ENCODE measurements at places on chromosomes 12 and 14.

DNA sequence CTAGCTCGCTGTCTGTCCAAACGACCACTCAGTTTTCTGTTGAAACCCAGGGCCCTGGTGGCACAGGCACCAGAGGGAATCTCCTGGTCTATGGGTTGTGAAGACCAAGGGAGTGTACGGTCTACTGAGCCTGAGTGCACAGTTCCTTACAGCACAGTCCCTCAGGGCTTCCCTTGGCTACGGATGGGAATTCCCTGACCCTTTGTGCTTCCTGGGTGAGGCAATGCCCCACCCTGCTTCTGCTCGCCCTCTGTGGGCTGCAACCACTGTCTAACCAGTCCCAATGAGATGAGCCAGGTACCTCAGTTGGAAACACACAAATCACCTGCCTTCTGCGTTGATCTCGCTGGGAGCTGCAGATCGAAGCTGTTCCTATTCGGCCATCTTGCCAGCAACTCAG lies 22.6 kb downstream of the GPHN start:
- no peak for DNase-seq

GRCh38 chr12:41527062-41527461 lies 338.9 kb downstream of the PDZRN4 start:
- no peak for DNase-seq

GRCh38 chr12:52058631-52059361 lies 7.6 kb downstream of the NR4A1 start:
- DNase-seq = no peak

DNA sequence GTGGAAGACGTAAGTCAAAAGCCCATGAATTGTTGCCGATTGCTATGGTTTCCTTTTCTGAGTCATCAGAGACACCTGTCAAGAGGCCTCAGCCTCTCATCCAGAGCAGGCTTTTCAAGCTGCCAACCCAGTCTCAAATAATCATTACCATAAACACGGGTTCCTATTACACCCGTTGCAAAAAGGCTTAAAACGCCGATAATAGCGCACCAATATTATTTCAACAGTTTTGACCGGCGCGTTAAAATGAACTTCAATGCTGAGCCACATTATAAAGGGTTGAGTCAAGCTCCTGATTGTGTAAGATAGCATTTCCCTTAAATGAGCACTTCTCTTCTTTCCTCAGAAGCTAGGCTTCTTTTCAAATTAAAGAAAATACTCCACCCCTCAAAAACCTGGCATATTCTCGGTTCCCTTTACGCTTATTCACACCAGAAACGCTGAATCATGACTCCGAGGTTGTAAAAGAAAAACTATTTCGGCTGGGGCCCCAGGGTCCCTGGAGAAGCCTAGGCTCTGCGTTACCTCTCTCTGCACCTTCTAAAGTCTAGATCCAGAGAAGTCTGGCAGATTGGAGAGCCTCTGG lies 1.4 kb downstream of the TMTC1 start:
- DNase-seq = no peak

DNA sequence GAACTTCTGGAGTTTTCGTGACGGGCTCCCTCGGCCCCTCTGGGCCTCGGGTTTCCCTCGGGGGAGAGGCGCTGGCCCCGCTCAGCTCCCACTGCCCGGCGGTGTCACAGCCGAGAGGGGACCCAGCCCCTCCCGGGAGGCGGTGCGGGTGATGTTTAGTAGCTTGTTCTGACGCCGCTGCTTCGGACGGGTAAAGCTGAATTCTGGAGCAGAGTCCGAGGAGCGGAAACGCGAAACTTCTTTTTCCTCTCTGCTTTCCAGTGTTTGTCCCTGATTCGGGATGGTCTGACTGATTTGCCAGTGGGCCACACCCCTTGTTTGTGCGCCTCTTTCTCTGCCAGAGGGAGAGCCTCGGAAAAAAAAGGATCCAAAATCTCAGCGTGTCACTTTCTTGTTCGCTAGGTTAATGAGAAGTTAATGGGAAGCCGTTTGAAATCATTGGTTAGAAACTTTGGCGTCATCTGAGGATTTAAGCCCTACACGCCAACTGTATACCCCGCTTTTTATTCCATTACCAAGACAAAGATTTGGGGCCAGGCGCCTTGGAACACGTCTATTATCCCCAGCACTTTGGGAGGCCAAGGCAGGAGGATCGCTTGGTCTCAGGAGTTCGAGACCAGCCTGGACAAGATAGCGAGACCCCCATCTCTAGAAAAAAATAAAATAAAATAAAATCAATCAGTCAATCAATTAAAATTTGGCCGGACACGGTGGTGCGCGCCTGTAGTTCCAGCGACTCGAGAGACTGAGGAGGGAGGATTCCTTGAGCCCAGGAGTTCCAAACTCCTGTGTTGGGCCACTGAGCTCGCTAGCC lies 756 bp downstream of the TULP3 start:
- DNase-seq = no peak

GRCh38 chr12:104650541-104650940 lies 193.8 kb downstream of the CHST11 start:
- no peak for DNase-seq

DNA sequence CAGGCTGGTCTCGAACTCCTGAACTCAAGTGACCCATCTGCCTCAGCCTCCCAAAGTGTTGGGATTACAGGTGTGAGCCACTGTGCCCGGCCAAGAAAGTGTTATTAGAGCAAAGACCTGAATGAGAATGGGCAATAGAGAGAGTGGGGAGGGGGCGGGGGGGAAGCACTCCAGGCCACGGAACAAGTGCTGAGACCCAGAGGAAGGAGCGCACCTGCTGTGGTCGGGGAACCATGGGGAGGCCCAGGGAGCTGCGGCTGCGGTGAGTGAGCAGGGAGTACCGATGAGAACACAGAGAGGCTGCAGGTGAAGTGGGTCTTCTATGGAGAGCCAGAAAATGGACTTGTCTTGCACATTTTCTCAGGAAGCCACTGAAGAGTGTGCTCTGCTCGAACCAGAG lies 10.8 kb downstream of the SMIM41 start:
- no peak for DNase-seq

GRCh38 chr12:111570084-111570961 lies 28.8 kb downstream of the ATXN2 start:
- no peak for DNase-seq

- no peak for DNase-seq
Measured at GRCh38 chr12:5827591-5827990, 117.5 kb downstream of the ANO2 start.

DNA sequence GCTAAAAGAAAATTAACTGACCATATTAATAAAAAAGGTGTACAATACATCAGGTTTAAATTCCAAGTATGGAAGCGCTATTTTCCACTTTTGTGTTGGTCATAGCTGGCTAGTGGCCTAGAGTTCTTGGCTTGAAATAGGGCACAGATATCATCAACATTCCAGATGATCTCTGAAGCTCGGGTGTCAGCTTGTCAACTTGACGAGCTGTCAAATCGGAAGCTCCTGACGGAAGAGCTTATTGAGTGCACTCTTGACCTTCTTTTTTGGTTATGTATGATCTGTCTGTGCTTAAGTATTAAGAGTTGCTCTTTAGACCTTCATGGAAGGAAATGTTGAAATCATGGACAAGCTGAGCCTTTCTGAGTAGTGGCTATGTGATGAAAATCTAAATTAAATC lies 177.9 kb downstream of the APAF1 start:
- DNase-seq = no peak

GRCh38 chr14:36717363-36717762 lies 55.7 kb downstream of the PAX9 start:
- DNase-seq = no peak

GRCh38 chr14:34231626-34232025 lies 230.4 kb downstream of the SPTSSA start:
- no peak for DNase-seq

- DNase-seq = no peak
Measured at GRCh38 chr14:28870033-28870564, 103.5 kb downstream of the FOXG1 start.

DNA sequence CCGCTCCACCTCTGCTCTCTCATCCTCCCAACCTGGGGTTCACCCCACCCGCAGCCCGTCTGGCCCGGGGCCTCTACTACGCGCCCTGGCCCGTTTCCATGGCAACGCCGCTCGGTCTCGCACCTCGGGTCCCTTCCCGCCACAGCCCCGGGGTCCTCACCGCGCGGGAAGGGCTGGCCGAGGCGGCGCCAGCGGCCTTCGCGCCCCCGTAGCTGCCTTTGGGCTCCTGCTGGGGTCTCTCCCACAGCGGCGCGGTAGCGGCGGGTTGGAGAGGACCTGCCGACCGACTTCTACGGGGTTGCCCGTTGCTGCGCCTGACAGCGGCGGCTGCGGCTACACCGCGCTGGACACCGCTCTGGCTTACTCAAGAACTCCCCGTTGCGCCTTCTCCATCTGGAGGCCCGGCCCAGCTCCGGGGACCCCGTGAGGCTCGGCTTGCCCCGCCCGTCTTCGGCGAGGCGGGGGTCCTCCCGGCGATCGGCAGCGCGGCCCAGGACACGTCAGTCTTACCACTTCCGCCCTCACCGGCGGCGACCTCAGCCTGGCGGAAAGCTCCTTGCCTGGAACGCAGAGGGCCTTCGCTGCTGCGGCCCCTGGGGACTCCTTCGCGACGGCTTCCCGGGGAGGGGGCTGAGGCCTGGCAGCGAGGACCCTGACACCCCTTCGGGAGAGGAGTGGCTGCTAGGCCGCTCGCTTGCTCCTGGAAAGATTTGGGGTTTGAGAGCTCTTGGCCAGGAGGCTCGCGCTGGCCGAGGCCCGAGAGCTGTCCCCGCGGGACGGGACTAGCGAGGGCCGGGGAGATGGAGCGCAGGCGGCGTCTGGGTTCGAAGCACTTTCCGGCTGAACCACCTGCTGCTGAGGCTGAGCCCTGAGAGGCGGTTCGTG lies at the start of gene TM9SF1:
Gene TM9SF1 (minus strand): TSS at position 256 of the 885 bp plus-strand sequence. CDS start 422 bp downstream, outside the sequence.
- peak; percentile 85 for DNase-seq

- DNase-seq = no peak
Measured at GRCh38 chr12:106137530-106138356, 1.0 kb downstream of the NUAK1 start.

DNA sequence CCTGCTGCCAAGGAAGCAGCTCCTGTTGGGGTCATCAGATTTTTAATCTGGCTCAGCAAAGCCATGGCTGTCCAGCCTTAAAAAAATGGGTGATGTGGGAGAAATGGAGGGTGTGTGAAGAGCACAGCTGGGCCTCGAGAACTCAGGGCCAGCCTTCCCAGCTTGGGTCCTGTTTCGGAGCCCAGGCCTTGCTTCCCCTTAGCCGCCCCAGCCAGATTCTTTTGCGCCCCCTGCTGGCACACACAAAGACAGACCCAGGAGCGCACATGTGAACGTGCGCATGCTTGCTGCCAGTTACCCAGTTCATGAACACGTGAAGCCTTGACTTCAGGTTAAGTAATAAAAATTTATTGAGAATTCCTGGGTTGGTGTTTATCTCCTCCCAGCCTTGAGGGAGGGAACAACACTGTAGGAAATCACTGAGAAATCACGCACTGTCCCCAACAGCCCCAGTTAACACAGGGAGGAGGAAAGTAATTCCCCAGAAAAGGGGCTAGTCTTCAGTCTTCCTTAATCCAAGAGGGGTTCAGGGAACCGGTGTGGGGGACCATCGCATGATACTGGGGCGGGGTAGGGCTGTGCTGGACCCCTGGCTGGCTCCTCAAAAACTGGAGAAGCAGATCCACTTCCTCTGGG lies 5.3 kb downstream of the PHB2 start:
- peak; percentile 84 for DNase-seq

GRCh38 chr12:26247873-26248272 lies 52.5 kb downstream of the SSPN start:
- DNase-seq = no peak

DNA sequence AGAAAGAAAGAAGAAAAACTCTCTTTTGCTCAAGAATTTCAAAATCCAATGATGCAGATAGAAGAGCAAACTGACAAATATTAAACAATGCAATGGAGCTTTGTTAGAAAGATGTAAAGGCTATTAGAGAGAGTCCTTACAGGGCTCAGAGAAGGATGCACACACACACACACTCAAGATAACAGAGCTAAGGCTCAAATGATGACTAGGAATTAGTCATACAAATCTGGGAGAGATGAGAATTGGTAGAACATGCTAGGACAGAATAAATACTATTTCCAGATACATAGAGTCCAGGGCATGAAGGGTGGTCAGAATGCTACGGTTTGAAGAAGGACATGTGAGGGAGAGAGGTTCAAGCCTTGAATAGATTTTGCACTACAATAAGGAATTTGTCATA lies 650.1 kb upstream of the MDGA2 start:
- no peak for DNase-seq

GRCh38 chr12:69534389-69534822 lies 50.9 kb upstream of the CCT2 start:
- DNase-seq = no peak

- no peak for DNase-seq
Measured at GRCh38 chr14:101072945-101073597, 169.5 kb upstream of the RTL1 start.

DNA sequence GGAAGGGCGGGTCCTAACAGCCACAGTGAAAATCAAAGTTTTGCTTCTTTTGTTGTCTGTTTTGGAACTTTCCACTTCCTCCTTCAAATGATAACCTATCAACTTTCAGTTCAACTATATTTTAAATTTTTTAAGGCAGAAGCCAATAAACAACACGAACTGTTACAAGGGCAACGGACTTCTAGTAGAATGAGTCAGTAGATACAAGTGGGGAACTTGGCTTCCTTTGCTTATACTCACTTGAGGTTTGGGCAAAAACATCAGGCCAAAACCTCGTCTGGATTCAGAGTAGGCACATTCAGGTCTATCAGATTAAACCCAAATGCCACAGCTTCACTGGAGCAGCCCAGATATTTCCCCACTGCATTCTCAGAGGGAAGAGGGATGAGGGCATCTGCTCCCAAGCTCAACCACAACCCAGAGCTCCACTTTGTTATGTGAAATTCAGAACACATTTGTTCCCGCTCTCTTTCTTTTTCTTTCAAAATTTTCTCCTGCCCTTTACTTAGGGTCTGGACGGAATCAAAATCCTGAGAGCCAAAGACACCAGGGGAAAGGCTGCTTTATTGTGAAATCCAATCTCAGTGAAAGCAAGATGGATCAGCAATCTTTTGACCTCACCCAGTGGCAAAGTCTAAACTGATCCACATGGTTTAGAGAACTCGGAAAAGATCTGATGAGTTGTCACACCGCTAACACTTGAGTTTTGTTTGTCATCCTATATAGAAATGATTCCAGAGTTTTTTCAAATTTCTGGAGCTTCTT lies 152.5 kb upstream of the BTG1 start:
- DNase-seq = no peak

DNA sequence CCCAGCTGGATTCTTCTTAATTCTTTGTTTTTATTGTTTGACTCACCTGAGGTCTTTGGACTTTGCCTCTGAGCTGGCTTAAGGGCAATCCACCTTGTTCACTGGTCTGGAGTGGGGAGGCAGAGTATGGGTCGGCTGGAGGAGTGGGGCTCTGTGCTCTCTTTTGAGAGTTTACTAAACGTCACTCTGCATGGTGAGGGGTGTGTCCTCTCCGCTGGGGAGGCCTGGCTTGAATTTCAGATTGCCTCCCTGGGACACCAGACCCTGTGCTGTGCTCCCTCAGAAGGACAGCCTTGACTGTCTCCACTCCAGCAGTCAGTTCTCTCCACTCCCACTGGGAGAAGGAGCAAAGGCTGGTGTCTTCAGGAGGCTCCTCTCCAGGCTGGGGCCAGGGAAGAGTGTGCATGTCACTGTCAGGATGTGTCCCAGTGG lies 1.9 kb upstream of the MTA1 start:
- DNase-seq = no peak
